Stimulated activated CD8-positive, alpha-beta memory T cell treated with anti-CD3 and anti-CD28 coated beads, Interleukin-4, amount 100 ng/mL, for 1 hour (primary cell): ENCODE measurements at places on chromosomes 4 and X.

DNA sequence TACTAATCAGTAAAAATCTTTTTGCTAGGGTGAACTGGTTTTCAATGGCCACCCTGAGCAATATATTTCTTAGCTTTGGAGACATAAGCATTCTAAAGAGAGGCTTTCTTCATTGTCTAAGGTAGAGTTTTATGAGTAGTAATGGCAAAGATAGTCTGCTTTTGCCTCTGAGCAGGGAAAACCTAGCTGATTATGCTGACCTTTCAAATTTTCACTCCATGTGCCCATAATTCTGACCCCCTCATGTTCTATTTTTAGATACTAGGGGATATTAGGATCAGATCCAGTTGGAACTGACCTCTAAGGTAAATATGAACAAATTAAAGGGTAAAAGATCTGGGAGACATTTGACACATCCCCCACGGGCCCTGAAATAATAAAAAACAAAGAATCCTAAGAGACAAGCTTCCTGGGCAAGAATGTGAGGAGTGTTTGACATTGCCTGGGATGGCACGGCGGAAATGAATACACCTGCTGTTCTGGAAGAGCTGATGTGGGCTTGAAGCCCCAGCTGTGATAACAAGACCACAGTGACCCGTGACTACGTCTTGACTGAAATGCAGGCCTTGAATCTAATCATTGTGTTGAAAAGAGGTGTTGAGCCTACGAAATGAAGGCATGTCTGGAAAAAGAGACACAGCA is 392.1 kb upstream of the FRG1 start:
- no peak for DNase-seq

- no peak for DNase-seq
Observed at GRCh38 chr4:109912706-109913595, at the start of gene EGF. Gene EGF, plus strand, starts transcription at chr4:109912883. Its CDS starts 453 bp downstream, at chr4:109913336.

DNA sequence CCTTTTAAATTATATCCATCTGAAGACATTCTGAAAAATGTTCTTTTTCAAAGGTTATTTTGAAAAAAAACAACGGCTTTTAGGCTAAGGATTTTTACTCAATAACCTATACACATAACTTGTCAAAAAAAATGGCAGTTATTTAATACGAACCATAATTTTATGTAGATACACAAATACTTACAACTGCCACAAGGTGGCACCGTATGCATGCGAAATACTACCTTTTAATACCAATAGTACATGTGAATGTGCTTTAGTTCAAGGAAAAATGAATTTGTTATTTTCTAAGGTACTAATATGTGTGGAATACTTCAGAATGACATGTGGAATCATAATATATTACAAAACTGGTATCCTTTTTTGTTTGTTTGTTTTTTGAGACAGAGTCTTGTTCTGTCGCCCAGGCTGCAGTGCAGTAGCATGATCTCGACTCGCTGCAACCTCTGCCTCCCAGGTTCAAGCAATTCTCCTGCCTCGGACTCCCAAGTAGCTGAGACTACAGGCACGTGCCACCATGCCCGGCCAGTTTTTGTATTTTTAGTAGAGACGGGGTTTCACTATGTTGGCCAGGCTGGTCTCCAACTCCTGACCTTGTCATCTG is 4.6 kb upstream of the MAD2L1 start:
- no peak for DNase-seq

DNA sequence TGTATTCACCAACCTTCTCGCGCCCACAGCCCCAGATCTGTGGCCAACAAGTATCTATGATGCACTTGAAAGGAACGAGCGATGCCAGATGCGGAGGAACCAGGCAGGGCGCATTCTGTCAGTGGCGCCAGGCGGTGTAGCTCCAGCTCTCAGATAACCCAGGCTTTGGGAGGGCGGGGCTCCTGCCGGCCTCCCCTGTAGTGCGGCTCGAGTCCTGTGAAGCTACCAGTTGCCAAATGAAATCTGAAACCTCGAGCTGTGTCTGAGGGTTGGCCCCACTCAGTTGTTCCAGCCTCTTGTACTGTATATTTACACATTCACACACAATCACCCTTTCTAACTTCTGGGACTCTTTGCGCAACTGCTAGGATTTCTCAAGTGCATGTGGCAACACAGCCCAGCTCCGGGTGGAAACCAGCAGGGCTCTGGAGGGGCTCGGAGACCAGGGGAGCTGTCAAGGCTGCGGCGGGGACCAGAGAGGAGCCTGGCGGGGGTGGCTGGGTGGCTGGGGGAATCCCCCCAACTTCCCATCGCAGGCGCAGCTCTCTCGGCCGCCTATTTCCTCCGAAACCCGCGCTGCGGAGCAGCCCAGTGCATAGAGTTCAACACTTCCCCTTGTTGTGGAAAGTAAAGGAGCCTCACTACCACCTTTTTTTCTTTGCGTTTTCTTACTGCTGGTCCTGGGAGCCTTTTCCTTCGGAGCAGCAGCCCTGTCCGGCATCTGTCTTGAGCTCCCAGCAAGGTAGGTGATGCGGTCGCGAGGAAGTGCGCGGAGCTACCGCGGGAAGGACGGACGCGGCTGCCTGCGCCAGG is at the start of gene ARHGAP24:
Gene ARHGAP24, plus strand, starts transcription at position 333 of the 813 bp plus-strand sequence.
- DNase-seq = no peak
